ENCODE measurements at places on chromosomes 1 and 21.
A peak's percentile ranks its signal among the peaks of the same experiment; 100 is the strongest.

- no peak for DNase-seq
Measured at GRCh38 chr1:208251911-208252835, 8.0 kb upstream of the PLXNA2 start.

DNA sequence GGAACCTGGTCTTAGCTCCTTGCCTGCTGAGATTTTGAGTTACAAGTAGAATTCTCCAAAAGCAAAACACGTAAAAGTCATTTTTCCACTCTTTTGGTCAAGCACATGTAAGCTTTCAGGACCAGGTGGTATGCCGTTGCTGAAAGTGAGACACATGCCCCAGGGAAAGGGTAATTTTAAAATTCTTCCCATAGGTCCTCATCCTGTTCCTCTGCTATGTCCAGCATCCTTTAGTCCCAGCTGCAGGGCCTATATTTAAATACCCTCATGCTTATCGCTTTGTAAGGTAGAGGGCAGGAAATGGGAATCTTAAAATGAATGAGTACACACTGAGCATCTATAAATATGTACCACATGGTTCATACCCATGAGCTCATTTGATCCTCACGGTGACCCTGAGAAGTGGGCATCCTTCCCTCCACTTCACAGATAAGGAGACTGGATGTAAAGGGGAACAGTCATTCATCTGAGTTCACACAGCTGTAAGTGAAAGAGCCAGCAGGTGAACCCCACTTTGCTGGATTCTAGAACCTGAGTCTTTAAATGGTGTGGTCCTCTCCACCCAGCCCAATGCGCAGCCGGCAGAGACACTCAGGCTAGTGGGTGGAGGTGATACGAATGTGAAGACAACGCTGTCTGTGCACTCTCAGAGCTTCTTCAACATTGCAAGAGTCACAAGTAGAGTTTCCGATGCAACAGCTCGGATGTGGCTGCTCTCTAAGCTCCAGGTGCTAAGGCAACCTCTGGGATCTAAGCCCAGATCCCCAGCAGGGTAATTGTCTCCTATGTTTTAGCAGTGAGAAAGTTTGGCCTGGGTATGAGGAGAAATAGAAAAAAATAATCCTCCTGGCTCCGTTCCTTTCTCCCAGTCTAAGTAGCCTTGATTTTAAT, 163.5 kb downstream of the PLXNA2 start:
- DNase-seq = no peak

DNA sequence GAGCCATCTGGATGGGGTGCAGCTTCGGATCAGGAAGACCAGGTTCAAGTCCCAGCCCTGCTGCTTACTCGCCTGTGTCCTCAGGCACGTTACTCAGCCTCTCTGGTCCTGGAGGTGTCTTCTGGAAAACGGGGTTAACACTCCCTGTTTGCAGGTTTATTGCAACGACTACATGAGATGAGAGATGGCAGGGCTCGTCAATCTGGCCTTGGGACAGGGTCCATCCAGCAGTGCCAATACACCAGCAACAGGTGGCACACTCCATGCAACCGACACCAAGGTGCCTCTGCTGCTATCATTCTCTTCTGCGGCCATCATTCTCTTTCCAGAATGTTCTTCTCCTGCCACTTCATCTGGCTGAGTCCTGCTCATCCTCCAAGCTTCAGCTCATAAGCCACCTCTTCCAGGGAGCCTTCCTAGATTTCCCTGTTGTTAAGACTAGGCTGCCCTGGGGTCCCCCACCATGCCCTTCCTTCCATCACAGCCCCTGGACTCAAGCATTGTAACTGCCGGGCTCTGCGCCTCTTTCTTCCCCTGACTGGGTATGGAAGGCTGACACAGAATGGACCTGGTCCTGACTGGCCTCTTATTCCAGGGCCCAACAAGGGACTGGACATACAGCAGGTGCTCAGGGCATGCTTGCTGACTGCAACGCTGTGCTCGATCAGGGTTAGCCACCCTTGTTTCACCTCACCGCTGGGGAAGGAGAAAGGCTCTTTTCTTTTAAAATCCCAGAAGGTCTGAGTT, 87.4 kb downstream of the DMRTB1 start:
- no peak for DNase-seq

GRCh38 chr1:197910120-197910991, 6.8 kb upstream of the LHX9 start:
- no peak for DNase-seq

DNA sequence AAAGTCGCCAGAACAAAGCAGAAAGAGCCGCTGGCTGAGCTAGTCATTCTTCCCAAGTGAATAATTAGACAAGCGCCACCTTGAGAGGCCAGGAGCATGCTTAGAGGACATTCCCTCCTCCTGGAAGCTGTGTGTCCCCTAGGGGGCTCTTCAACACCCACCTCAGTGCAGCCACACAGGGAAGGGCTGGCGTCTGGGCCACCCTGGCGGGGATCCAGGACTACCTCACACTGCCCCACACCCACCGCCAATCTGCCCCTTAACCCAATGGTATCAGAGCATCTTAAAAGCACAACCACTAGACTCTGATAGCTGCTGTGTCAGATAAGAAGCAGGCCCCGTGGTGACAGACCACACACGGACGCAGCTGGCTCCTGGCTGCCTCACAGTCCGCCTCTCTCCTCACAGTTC, 24.9 kb downstream of the SETD4 start:
- DNase-seq = no peak

GRCh38 chr21:39849014-39849655, 18.1 kb upstream of the PCP4 start:
- DNase-seq = no peak

- DNase-seq = no peak
Measured at GRCh38 chr1:82125119-82125518, 324.4 kb downstream of the ADGRL2 start.

DNA sequence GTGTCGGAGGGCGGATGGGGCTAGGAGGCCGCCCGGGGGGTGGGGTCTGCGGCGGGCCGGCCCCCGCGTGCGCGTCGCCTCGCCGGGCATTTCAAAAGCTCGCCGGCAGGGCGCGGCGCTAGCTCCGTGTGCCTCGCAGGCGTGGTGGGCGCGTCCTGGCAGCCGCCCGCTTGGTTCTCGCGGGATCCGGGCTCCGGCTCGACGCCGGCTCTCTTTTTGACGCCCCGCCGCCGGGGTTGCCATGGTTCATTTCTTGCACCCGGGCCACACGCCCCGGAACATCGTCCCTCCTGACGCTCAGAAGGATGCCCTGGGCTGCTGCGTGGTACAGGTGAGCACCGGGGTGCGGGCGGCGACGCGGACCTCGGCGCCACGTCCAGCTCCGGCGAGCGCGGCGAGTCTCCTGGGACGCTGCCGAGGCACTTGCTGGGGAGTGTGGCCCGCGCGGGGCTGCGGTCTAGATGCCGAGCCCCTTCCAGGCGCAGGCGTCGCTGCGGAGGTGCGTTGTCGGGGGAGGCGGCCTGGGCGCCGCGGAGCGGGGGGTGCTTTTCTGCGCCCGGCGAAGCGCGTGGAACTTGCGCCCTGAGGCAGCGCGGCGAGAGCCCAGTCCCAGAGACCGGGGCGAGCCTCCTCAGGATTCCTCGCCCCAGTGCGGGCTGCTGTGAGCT, at the start of gene ZYG11A:
TSS of gene ZYG11A (plus strand) at position 118 of the 668 bp plus-strand sequence. CDS start at position 242, 124 bp downstream.
- DNase-seq = peak; percentile 85

DNA sequence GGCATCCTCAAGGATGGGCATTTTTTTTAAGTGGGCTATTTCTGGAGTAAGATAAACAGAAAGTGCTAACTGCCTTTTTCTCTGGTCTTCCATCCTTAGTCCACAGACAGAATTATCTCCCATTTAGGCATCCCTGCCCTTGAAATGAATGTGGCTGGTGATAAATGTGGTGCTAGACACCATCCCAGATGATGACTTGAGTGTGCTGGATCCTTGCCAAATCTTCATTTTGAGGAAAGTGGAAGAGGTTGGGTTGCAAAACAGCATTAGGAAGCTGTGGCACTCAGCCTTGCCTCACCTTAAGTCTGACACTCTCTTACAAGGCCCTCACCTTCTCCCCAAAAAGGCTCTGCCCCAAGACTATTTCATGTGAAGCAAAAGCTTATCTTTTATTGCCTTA, 19.2 kb downstream of the MAB21L3 start:
- no peak for DNase-seq

- DNase-seq = peak; percentile 95
Measured at GRCh38 chr1:11735854-11736745, at the start of gene AGTRAP. Gene AGTRAP, plus strand, starts transcription at chr1:11736136. Its CDS starts 73 bp downstream, at chr1:11736209.

- no peak for DNase-seq
Measured at GRCh38 chr1:67524143-67525052, 94.2 kb upstream of the SERBP1 start.

DNA sequence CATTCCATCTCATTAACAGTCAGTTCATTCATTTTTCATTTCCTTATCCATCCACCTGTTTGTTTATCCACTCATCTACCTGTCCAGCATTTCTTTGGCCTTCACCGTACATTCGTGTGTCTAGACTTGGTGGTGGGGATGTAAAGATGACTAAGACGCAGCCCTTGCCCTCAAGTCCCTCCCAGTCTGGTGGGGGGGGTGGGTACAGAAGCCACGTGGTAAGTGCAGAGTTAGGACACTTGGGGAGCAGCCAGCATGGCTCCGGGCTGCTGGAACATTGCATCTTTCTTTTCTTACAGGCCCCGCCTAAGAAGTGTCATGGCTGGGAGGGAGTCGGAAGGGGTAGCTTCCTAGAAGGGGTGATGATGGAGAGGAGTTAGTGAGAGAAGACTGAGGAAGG, 17.2 kb downstream of the KIF26B start:
- no peak for DNase-seq

- peak; percentile 6 for DNase-seq
Measured at GRCh38 chr1:29991025-29991424, 732.4 kb downstream of the MATN1 start.

GRCh38 chr1:61078618-61079295, 3.6 kb upstream of the NFIA start:
- no peak for DNase-seq

- no peak for DNase-seq
Measured at GRCh38 chr1:158208586-158209116, 28.0 kb downstream of the CD1D start.

DNA sequence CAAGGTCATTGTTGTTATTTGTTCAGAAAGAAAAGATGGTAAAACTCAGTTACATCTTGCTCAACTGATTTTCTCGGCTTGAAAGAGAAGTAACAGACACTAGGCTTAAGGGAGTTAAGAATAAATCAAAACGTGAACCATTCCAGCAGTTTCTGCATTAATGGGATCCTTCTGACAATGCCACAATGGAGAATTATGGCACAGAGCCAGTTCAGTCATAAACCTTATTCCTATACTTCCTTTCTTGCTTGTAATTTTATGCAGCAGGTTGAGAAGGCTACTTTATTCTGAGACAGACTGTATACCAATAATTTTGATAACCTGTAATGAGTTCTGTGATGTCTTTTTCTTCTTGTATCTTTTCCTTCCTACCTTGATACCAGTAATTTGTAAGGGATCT, 167.0 kb downstream of the C1orf21 start:
- no peak for DNase-seq

DNA sequence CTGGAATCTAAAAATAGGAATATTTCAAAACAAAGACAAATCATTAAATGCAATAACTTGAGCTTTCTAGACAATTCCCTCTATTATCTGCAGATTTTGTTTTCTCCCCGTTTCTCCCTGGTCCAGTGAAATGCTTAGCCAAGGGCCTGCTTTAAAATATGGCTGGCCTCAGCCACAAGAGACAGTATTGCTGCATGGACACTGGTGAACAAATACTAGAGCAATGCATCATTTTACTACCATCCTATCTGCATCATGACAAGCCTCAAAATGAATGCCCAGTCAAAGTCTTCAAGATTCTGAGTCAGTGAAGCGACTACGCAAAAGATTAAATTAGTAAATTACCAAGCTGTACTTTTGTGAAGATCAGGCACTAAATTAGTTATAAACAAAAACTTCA, 80.5 kb downstream of the ENAH start:
- DNase-seq = no peak

GRCh38 chr1:229271448-229272159, 693 bp downstream of the RAB4A start:
- DNase-seq = peak; percentile 52

DNA sequence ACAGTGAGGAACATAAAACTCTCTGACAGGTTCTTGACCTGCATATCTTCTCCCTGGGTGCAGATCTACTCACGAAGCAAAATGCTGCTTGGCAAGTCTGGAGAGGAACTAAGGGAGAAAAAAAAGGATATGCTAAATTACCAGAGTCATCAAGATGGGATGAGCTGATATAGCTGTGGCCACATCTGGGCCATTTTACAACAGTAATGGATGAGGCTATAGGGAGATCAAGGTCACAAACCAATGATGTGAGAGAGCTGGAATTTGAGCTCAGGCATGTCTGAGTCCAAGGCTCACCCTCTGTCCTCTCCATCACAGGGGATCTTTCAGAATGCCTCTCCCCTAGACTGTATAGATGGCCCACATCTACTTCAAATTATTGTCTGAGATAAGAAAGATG, 26.2 kb downstream of the ZMYND12 start:
- no peak for DNase-seq

- no peak for DNase-seq
Measured at GRCh38 chr1:64312431-64312830, 109.0 kb downstream of the UBE2U start.

- no peak for DNase-seq
Measured at GRCh38 chr1:117371441-117372151, 4.3 kb downstream of the MAN1A2 start.

- peak; percentile 59 for DNase-seq
Measured at GRCh38 chr1:23577056-23578004, 18.0 kb upstream of the ID3 start.

GRCh38 chr1:94562519-94563260, 21.1 kb upstream of the F3 start:
- DNase-seq = no peak

- no peak for DNase-seq
Measured at GRCh38 chr1:14945132-14946010, 208.2 kb upstream of the TMEM51 start.

DNA sequence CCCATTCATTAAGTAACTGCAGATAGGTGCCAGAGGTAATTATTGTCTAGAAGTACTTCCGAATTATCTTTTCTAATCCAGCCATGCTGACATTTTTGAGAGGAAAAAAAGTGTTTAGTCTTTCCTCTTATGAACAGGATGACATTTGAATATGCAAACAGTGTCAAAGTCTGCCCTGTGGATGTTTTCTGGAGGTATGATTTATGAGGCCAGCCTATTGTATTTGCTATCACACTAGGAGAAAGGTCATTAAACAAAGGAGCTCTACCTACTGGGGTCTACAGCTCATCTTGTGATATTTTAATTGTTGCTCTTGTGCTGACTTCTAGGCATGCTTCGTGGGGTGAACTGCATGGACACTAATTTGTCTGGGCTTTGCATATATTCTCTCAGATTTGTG, 559.7 kb upstream of the CAMK1G start:
- no peak for DNase-seq

- no peak for DNase-seq
Measured at GRCh38 chr1:1112237-1112985, 3.5 kb downstream of the C1orf159 start.

GRCh38 chr1:224107282-224107625, 6.7 kb upstream of the FBXO28 start:
- no peak for DNase-seq

GRCh38 chr1:206714331-206715058, 29.8 kb downstream of the MAPKAPK2 start:
- DNase-seq = no peak

GRCh38 chr1:211876851-211877590, 46.5 kb upstream of the LPGAT1 start:
- DNase-seq = no peak
